NCI-H1092 treated with DMSO at 0.1 percent for 48 hours (cell line): ENCODE measurements at places on chromosomes 2 and 18.

DNA sequence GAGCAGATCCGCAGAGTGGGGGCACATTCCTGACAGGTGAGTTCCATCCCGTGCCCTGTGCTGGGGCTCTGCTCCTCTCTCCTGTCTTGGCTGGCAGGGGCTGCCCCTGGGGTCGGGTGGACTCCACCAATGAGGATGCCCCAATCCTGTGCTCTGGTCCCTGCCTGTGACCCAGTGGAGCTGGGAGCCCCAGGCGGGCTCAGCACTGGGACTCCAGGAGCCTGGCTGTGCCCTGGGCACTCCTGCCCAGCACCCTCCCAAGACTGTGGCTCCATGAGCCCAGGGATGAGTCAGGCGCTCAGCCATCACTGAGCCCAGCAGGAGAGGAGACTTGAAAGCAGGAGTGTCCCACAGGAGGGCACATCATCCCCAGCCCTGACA, 53.9 kb downstream of the MBP start:
- no peak for DNase-seq

- no peak for DNase-seq
These were observed 616.6 kb downstream of the METTL4 start for GRCh38 chr18:1954583-1955312.

DNA sequence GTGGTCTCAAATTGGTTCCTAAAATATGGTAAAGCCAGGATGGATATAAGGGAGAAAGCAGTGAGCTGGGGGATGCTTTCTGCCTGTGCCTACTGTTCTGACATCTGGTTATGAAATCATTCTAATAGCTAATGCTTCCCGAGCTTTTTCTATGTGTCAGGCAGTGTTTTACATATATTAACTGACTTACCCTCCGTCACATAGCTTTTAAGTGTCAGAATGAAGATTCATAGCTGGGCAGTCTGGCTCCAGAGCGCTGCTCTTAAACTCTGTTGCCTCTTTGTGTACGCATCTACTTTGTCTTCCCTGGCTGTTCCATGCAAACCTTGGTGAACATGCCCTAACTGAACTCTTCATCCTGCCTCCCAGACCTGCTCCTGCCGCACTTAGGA, 195.7 kb downstream of the LPIN1 start:
- no peak for DNase-seq

DNA sequence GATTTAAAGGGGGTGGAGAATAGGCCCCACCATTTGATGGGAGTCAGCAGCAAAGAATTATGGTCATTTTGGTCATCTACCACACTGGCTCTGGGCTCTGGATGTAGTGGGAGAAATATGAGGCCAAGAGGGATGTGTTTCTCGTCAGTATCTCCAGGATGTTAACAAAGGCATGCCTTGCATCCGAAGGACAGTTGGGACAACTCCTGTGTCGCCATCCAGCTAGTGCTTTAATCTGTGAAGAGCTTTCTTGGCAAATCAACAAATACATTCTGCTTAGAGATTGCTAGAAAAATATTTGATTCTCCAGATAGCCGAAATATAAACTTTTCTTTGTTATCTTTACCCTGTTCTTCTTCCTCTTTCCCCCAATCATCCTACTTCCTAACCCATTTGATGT, 287.1 kb upstream of the TNP1 start:
- no peak for DNase-seq

DNA sequence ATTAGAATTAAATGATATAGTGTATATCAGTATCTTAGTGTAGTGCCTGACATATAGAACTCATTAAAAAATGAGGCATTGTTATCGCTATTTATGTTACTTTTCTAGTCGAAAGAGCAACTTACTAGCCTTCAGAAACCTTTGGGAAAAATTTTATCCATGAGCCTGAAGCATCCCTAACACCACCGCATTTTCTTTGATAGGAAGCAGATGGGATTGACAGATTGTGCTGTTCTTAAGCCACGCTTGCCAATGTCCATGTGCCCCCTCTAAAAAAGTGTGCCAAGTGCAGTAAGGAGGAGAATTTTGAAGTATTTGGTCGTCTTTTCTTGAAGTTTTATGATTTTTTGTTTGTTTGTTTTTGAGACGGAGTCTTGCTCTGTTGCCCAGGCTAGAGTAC, 29.1 kb downstream of the PPM1B start:
- no peak for DNase-seq

DNA sequence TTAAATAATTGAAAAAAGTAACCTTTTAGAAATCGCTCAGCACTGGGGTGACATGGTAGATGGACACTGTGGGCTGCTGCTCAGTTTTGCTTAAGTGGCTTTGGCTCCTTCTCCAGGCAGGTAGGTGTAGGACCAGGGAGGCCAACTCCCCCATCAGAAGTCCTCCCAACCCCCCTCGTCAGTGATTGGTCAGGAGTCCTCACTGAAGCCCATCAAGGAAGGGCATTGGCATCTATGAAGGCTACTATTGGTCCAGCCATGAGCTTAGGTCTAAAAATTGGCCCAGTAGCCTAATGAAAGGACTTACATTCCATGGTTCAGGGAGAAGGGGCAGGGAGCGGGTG, 34.7 kb downstream of the ST3GAL5 start:
- no peak for DNase-seq

DNA sequence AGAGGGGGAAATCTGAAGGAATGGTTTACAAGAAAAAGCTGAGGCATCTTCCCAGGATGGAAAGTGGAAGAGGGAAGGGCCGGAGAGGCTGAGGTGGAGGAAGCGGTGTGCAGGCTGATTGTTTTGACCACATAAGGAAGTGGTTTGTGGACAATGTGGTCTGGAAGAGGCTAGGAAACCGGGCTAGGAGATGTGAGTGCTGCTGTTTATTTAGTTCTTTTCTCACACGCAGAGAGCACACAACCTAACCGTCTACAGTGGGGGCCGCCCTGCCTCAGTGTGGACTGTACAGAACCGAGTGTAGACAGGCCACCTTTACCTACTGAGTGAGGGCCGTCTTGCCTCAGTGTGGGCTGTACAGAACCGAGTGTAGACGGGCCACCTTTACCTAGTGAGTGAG, 251.7 kb upstream of the PXDN start:
- DNase-seq = no peak

DNA sequence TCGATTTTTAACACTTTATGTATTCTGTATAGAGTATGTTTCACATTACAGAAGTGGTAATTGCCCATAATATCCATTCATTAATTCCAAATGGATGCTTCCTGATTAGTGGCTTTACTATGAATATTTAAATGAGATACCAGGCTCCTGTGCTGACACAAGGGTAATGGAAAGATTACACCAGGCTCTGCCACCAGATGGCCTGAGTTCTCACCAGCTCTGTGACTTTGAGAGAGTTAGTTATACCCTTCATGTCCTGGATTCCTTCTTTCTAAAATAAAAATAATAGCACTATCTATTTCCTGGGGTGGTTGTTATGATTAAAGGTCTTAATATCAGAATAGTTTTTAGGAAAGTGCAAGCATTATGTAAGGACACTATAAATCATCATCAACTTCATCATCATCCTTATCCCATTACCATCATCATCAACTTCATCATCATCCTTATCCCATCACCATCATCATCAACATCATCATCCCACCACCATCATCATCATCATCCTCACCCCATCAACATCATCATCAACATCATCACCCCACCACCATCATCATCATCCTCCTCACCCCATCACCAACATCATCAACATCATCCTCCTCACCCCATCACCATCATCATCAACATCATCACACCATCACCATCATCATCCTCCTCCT, 151.8 kb downstream of the DNER start:
- DNase-seq = no peak

GRCh38 chr2:41326851-41327250, 721.0 kb upstream of the PKDCC start:
- DNase-seq = no peak

DNA sequence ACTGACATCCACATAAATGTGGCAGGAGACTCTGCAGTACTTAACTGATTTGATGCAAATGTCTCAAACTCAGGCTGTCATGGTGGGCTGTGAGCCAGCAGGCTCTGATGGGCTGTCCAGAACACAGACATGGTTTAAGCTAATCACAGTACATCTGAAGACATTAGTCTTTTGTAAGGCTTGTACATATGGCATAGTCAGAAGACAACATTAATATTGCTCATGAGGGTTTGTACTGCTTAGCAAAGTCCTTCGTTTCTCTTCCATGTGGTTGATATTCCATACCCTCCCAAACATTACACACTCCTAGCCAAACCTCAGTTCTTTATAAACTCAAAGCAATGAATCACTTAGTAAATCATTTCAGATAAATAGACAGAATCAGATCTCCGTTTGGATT, 330.6 kb downstream of the RND3 start:
- DNase-seq = no peak

GRCh38 chr18:27839141-27839540, 337.8 kb downstream of the CDH2 start:
- no peak for DNase-seq

- no peak for DNase-seq
These were observed 36.7 kb upstream of the BMP10 start for GRCh38 chr2:68907920-68908253.

GRCh38 chr2:1826226-1826905, 82.1 kb upstream of the PXDN start:
- DNase-seq = no peak

- no peak for DNase-seq
These were observed 44.2 kb upstream of the SLC39A10 start for GRCh38 chr2:195612611-195613495.

GRCh38 chr2:70887208-70887549, 48.5 kb upstream of the ATP6V1B1 start:
- DNase-seq = peak; percentile 23

- no peak for DNase-seq
These were observed 119.2 kb downstream of the KCNF1 start for GRCh38 chr2:11030909-11031308.

- peak; percentile 60 for DNase-seq
These were observed 261.0 kb upstream of the CXCR4 start for GRCh38 chr2:136378712-136379595.

DNA sequence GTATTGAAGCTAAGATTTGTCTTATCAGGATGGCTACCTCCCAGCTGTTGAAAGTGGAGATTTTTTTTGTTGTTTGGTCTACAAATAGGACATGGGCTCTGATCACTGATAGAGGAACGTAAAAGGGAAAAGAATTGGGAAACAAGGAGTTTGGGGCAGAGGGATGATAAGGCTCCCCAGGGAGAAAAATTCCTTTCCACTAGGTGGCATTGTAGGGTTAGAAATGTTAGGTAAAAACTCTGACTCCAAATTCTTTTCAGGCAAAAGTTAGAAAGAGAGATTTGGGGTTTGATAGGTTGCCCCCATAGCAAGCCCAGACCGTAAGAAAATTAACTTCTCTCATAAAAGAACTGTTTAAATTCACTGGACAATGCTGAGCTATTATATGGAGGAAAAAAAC, 19.8 kb downstream of the CMPK2 start:
- DNase-seq = no peak

- DNase-seq = no peak
These were observed 65.3 kb upstream of the RIT2 start for GRCh38 chr18:43180814-43181213.

DNA sequence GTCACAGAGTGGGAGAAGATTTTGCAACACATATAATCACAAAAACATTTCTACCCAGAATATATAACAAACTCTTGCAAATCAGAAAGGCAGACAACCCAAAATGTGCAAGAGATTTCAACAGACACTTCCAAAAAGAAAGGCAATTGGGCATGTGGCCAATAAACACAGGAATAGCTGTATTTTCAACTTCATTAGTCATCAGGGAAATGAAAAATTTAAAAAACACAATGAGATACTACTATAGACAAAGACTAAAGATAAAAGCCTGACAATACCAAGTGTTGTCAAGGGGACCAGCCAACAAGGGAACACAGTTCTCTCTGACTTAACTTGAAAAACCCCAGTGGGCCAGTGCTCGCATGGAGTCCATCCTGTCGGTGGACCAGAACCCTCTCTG, 40.5 kb downstream of the MTHFD2 start:
- DNase-seq = no peak

GRCh38 chr2:192254444-192254843, 59.7 kb upstream of the TMEFF2 start:
- no peak for DNase-seq

GRCh38 chr2:139427164-139427563, 647.0 kb upstream of the NXPH2 start:
- no peak for DNase-seq

DNA sequence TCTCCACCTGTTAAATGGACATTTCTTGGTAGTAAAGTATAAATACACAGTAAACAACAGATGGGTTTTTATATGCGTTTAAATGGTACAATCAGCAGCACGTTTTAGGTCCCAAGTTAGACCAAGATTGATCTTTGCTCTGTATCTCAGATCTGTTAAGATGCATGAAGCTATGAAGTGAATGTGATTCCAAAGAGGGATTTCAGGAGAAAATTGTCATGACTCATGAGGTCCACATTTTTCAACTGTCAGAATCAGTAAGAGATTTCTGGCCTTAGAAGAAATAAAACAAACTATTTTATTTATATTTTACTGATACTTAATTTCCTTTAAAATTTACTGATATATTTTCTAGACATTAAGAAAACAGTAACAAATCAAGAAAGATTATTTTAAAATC, 142.7 kb downstream of the EML6 start:
- DNase-seq = no peak

DNA sequence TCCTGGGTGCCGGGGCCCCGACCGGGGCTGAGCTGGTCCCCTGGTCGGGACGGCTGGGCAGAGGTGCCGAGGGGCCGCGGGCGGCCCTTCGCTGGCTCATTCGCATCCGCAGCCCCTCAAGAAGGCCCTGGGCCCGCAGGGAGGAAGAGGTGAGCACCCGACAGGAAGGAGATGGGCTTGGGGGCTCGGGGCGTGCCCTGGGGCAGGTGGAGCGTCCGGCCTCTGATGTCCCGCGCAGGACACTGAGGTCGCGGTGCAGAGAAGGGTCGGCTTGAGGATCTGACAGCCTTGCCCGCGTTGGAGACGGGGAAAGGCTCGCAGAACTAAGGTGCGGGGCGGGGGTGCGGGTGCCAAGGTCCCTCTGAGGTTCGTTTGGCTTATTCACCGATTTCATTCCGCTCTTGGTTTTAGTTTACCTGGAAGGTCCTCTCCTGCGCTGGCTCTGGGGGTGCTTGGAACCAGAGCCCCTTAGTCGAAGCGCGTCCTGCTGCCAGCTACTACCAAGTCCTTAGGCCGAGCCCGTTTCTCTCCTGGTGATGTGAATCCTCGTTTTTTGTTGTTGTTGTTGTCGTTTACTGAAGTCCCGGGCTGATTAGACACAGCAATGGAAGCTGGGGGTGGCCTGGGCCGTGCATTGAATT, 18.9 kb upstream of the CD8A start:
- DNase-seq = no peak

DNA sequence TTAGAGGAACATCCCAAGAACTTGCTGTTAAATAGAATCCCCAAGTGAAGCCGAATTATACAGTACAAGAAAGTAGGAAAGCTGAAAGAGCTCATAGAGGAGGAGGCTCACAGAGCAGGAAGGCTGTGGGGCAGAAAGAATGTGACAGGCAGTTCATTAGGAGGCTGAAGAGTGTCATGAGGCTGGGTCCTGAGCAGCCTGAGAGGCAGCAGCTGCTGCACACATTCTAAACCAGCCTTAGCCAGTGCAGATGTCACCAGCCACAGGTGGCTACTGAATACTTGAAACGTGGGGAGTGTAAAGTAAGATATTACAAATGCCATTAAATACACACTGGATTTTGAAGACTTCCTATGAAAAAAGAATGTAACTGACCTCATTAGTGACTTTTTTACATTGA, 490.2 kb upstream of the KLHL29 start:
- peak; percentile 6 for DNase-seq
